GM23248 (cell line): ENCODE measurements at places on chromosomes 6 and 20. TPM values are rescaled to one million over a fixed set of nuclear protein-coding genes. Genes with fewer than 3 reads are reported as not detected.

KIF3B gene
- 8.4 and 8.8 TPM in 2 replicates for polyA plus RNA-seq

C20orf144 gene
- 0.25 and 0.41 TPM in 2 replicates for polyA plus RNA-seq

SDC4 gene
- polyA plus RNA-seq = 454 and 461 TPM in 2 replicates

ZSCAN31 gene
- polyA plus RNA-seq = 0.84 and 1.5 TPM in 2 replicates

KCNB1 gene
- 0.13 TPM in 1 of 2 replicates, not detected in the other for polyA plus RNA-seq

CRYBG1 gene
- 1.9 and 2.1 TPM in 2 replicates for polyA plus RNA-seq

FAM83C gene
- polyA plus RNA-seq = not detected in 2 replicates

EMILIN3 gene
- polyA plus RNA-seq = 0.11 TPM in 1 of 2 replicates, not detected in the other

RAET1G gene
- polyA plus RNA-seq = 15.5 and 15.8 TPM in 2 replicates

DNA sequence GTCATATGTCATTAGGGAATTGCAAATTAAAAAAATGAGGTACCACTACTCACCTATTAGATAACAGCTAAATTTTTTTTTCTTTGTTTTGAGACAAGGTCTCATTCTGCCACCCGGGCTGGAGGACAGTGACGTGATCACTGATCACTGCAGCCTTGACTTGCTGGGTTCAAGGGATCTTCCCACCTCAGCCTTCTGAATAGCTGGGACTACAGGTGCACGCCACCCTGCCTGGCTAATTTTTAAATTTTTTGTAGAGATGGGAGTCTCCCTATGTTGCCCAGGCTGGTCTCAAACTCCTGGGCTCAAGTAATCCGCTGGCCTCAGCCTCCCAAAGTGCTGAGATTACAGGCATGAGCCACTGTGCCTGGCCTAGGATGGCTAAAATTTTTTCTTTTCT lies 57.1 kb upstream of the NCOA3 start:
- no peak for DNase-seq
- H3K4me3 ChIP-seq = no peak overlapping the region
- no peaks in the 10 kb centered on the region for H3K4me1 ChIP-seq
- H3K27me3 ChIP-seq = no peaks in the 10 kb centered on the region
- no peaks in the 10 kb centered on the region for H3K36me3 ChIP-seq

DNA sequence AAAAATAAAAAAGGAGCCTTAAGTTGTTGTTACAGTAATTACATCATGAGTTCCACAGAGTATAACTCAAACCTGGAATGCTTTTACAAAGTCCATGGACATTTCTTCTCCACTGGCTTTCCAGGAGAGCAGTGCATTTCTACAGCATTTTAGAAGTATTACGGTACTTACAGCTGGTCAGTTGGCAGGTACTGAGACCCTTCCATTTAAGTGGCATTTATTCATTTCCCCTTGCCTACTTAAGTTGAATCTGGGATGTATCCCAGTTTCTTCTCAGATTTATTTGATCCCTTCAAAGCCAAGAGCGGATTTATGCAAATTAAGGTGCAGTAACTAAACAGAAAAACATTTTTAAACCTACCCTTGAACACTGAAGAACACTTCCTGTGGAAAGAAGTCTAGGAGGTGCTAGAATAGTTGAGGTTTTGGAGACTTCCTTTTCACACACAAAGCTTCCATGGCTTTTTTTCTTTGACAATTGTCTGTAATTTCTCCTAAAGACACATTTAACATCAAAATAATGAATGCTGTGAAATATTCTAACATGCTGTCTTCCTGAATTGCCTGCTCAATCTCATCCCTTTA lies 3.4 kb downstream of the PRDM13 start:
- H3K4me1 ChIP-seq = no peaks in the 10 kb centered on the region
- DNase-seq = no peak
- no peak overlapping the region for H3K27ac ChIP-seq
- no peak overlapping the region for H3K4me3 ChIP-seq
- H3K36me3 ChIP-seq = no peaks in the 10 kb centered on the region

DNA sequence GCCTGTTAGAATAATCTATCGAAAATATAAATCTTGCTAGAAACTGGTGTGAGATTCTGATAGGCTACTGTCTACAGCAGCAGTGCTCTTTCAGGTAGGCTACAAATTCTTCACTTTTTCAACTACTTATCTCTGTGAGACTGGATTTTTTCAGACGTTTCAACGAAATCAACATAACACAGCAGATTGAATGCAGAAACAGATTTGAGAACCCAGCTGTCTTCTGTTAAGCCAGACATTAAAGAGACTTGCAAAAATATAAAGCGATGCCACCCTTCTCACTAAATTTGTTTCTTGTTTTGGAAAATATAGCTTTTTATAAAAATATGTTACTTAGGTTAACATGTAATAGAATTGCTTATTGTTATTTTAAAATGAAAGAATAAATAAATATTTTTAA lies 140.6 kb upstream of the PHACTR1 start:
- H3K36me3 ChIP-seq = no peaks in the 10 kb centered on the region
- H3K4me1 ChIP-seq = peaks cover 52% of the 10 kb centered on the region

GRCh38 chr20:34334654-34335407 lies 28.2 kb upstream of the ITCH start:
- no peak overlapping the region for H3K4me3 ChIP-seq
- no peaks in the 10 kb centered on the region for H3K27me3 ChIP-seq
- no peak overlapping the region for H3K27ac ChIP-seq
- no peak for DNase-seq

- H3K27ac ChIP-seq = peak overlapping the region; percentile 96
- H3K4me1 ChIP-seq = peaks cover 52% of the 10 kb centered on the region
- no peak for DNase-seq
- no peaks in the 10 kb centered on the region for H3K36me3 ChIP-seq
Measured at GRCh38 chr6:149031201-149031858, 284.5 kb downstream of the UST start.

GRCh38 chr20:47273591-47274235 lies 82.8 kb downstream of the ZMYND8 start:
- no peaks in the 10 kb centered on the region for H3K27me3 ChIP-seq
- peaks cover 10% of the 10 kb centered on the region; the same call in 1 of the 2 replicates for H3K36me3 ChIP-seq
- H3K4me1 ChIP-seq = peaks cover 69% of the 10 kb centered on the region
- peak; percentile 39 for DNase-seq

GRCh38 chr6:116328528-116328903 lies 42.2 kb upstream of the DSE start:
- peak overlapping the region; percentile 38 for H3K27ac ChIP-seq
- peaks cover 37% of the 10 kb centered on the region for H3K4me1 ChIP-seq

- H3K36me3 ChIP-seq = no peaks in the 10 kb centered on the region
- no peaks in the 10 kb centered on the region for H3K4me1 ChIP-seq
- H3K4me3 ChIP-seq = no peak overlapping the region
- DNase-seq = no peak
- H3K27ac ChIP-seq = no peak overlapping the region
- no peaks in the 10 kb centered on the region for H3K27me3 ChIP-seq
Measured at GRCh38 chr6:165726965-165727381, 63.9 kb upstream of the PDE10A start.

DNA sequence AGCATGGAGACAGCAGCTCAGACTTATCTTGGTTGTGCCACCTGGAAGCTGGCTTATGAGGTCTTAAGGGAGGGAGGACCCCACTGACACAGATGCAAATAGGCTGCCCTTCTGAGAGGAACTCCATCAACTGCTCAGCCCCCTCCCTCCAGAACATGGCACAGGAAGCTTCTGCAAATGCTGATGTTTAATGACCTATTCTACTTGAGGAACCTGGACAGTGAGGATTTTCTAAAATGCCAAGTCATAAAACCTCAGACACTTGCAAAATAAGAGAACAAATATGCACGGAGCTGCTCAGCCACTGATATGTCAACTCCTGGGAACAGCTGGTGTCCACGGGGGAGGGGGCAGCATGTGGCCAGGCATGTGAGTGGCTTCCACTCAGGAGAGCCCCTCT lies 3.5 kb downstream of the CST9 start:
- H3K4me3 ChIP-seq = no peak overlapping the region
- H3K4me1 ChIP-seq = no peaks in the 10 kb centered on the region
- H3K36me3 ChIP-seq = no peaks in the 10 kb centered on the region
- H3K27ac ChIP-seq = no peak overlapping the region
